ENCODE measurements at places on chromosomes 16 and 17. TPM values are rescaled to one million over a fixed set of nuclear protein-coding genes. Genes with fewer than 3 reads are reported as not detected.

Gene MYH2
- total RNA-seq, result 1.0 TPM

DNA sequence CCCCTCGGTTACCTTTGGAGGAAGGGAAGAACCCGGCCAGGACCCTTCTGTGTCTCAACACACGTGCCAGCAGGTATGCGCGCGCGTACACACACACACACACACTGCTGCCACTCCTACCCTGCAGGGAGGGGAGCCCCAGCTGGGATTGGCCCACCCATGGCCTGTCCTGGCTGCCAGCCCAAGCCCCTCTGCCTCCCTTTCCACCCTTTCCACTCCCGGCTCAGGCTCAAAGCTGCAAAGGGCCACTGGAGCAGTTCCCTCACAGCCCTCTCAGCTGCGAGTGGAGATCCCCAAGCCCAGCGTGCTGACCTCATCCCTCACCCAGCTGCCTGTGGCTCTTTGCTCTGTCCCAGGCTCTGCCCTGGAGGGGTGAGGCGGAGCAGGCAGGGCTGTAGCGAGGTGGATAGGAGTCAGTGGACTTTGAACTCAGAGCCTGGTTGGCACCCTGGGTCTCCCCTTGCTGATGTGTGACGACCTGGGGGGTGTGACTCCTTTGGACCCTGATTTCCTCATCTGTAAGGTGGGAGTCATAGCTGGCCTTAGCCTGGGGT, 14.5 kb downstream of the KIF19 start:
- H3K27ac ChIP-seq, result no peak overlapping the region
- no peaks in the 10 kb centered on the region for H3K36me3 ChIP-seq
- no peaks in the 10 kb centered on the region for H3K4me1 ChIP-seq
- H3K4me3 ChIP-seq, result no peak overlapping the region
- no peak for DNase-seq

- H3K27ac ChIP-seq, result peak overlapping the region; percentile 45
- H3K27me3 ChIP-seq, result no peaks in the 10 kb centered on the region
- H3K36me3 ChIP-seq, result no peaks in the 10 kb centered on the region
- peaks cover 12% of the 10 kb centered on the region for H3K4me1 ChIP-seq
These were observed 380.9 kb downstream of the SOX9 start for GRCh38 chr17:72501404-72502370.

- H3K36me3 ChIP-seq, result no peaks in the 10 kb centered on the region
- H3K4me3 ChIP-seq, result no peak overlapping the region
- no peak for DNase-seq
- no peak overlapping the region for H3K27ac ChIP-seq
- H3K27me3 ChIP-seq, result no peaks in the 10 kb centered on the region
These were observed 57.9 kb downstream of the GNA13 start for GRCh38 chr17:64998436-64999190.

Gene PERCC1
- not detected for total RNA-seq

DNA sequence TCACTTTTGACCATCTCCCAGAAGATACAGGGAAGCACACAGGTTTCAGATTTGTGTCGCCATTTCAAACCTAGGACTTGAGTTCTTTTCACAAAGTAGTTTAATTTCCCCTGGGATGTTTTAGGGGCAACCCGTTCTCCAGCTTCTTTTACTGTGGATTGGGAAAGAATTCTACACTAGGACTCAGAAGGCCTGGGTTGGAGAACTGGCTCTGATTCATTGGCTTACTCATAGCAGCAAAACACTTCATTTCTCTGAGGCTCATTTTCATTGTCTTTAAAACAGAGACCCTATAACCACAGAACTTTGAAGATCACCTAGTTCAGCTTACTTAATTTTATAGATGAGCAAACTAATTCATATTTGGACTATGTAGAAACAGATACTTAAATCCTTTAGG, 175.9 kb upstream of the SALL1 start:
- no peak overlapping the region for H3K4me3 ChIP-seq
- H3K36me3 ChIP-seq, result no peaks in the 10 kb centered on the region

- no peak overlapping the region for H3K4me3 ChIP-seq
- no peak for DNase-seq
- no peaks in the 10 kb centered on the region for H3K36me3 ChIP-seq
- no peaks in the 10 kb centered on the region for H3K4me1 ChIP-seq
- no peaks in the 10 kb centered on the region for H3K27me3 ChIP-seq
- no peak overlapping the region for H3K27ac ChIP-seq
These were observed 162.8 kb downstream of the IRX3 start for GRCh38 chr16:54123766-54124165.

GRCh38 chr17:66673668-66674276, 161.1 kb upstream of the CACNG5 start:
- no peak for DNase-seq
- no peaks in the 10 kb centered on the region for H3K36me3 ChIP-seq
- no peaks in the 10 kb centered on the region for H3K27me3 ChIP-seq
- H3K27ac ChIP-seq, result peak overlapping the region; percentile 84
- no peak overlapping the region for H3K4me3 ChIP-seq

- H3K36me3 ChIP-seq, result peaks cover 48% of the 10 kb centered on the region
- H3K4me1 ChIP-seq, result peaks cover 7% of the 10 kb centered on the region
- peak overlapping the region; percentile 70 for H3K4me3 ChIP-seq
These were observed 615 bp downstream of the PHKG2 start for GRCh38 chr16:30748634-30749445.

- no peak overlapping the region for H3K4me3 ChIP-seq
- no peak for DNase-seq
- H3K4me1 ChIP-seq, result peaks cover under 1% of the 10 kb centered on the region
- no peaks in the 10 kb centered on the region for H3K27me3 ChIP-seq
- H3K36me3 ChIP-seq, result peaks cover 8% of the 10 kb centered on the region
These were observed 70.3 kb upstream of the C17orf78 start for GRCh38 chr17:37305406-37305905.

GRCh38 chr17:4833941-4834680, 971 bp downstream of the MINK1 start:
- H3K4me1 ChIP-seq, result peaks cover 35% of the 10 kb centered on the region
- peak overlapping the region; percentile 98 for H3K4me3 ChIP-seq
- DNase-seq, result peak; percentile 67
- peak overlapping the region; percentile 90 for H3K27ac ChIP-seq
- H3K36me3 ChIP-seq, result no peaks in the 10 kb centered on the region

DNA sequence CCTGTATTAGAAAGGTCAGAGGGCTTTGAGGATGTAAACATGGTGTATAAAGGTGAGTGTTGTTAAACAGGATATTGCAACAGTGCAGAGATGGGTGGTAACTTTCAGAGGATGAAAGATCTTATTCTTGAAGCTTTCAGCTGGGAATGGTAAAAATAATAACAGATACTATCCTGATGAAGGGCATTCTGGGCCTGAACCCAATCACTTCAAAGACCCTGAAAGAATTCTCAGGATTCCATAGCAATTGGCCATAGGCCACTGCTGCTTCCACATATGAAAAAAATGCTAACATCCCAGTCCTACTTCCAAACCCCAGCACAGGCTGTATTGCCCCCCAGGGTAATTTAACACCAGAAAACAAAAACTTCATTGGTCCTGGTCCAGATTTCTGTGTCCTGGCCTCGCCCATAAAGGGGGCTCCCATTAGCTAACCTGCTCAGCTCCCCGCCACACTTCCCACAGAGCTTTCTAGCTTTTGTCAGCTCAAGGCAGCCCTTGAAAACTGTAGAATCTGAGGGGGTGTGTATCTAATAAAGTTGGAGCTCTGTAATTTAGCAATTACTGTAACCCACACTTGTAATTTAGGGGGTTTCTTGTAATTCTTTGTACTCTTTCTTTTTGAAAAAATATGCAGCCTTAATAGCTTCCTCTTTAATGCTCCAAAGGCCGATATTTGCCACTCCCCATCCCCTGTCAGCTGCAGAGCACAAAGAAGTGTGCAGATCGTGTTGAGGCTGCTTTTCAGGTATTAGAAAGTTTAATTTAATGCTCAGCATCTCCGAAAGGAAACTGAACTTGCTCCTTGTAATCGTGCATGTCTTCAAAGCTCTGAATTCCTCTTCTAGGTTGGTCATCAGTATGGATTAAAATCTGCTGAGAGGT, 371.5 kb downstream of the SEC14L1 start:
- H3K27me3 ChIP-seq, result no peaks in the 10 kb centered on the region
- H3K27ac ChIP-seq, result no peak overlapping the region
- no peaks in the 10 kb centered on the region for H3K36me3 ChIP-seq
- no peaks in the 10 kb centered on the region for H3K4me1 ChIP-seq
- H3K4me3 ChIP-seq, result no peak overlapping the region
- peak; percentile 19 for DNase-seq

DNA sequence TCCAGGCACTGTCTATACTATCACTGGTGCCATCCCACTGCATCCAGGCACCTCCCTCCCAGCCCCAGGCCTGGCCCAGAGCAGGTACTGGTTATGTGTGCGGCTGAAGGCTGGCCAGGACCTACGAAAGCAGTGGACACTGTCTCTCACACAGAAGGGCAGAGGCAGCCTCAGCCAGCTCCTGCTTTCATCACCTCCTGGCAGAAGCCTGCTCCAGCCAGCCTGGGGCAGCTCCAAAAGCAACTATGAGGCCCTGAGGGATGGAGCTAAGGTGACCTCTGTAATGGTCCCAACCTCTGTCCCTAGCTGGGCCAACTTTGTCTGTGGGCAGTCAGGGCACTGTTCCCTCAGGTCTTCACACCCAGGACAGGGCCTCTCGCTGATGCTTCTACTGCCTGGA, 18.8 kb downstream of the HSD11B2 start:
- peaks cover 59% of the 10 kb centered on the region for H3K4me1 ChIP-seq
- H3K36me3 ChIP-seq, result peaks cover 58% of the 10 kb centered on the region
- H3K4me3 ChIP-seq, result no peak overlapping the region
- peak overlapping the region; percentile 53 for H3K27ac ChIP-seq

GRCh38 chr17:77420804-77421629, 280.2 kb downstream of the SEC14L1 start:
- peak overlapping the region; percentile 48 for H3K27ac ChIP-seq
- H3K4me3 ChIP-seq, result no peak overlapping the region
- no peak for DNase-seq
- H3K36me3 ChIP-seq, result peaks cover 4% of the 10 kb centered on the region
- no peaks in the 10 kb centered on the region for H3K27me3 ChIP-seq

DNA sequence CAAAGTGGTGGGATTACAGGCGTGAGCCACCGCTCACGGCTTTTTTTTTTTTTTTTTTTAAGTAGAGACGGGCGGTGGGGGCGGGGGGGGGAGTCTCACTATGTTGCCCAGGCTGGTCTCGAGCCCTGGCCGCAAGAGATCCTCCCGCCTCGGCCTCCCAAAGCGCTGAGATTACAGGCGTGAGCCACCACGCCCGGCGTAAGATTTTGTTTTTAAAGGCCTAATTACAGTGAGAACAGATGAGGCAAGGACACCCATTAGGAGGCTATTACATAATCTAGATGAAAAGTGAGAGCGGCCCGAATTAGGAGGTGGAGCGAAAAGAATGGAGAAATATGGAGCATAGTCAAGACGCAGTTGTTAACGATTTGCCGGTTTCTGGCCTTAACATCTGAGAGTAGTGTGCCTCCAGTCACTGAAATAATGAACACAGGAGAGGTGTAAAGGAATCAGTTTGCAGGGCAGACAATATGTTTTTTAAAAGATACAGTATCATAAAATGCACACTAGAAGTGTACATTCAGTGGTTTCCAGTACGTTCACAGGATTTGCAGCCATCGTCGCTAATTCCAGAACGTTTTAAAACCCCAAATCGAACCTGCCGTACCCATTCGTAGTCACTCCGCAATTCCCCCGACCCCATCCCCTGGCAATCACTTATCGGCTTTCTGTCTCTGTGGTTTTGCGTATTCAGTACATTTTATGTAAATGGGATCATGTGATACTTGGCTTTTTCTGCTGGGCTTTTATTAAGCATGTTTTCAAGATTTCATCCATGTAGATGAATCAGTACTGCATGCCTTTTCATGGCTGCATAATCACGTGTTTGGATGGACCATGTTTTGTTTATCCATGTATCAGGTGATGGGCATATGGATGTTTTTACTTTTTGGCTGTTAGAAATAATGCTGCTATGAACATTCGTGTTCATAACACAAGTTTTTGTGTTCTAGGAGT, 1.4 kb upstream of the SLX4 start:
- no peak for DNase-seq
- H3K4me3 ChIP-seq, result peak overlapping the region; percentile 100

Gene APOH
- 29.6 TPM for total RNA-seq

- peak overlapping the region; percentile 6 for H3K27ac ChIP-seq
- H3K4me3 ChIP-seq, result no peak overlapping the region
- no peaks in the 10 kb centered on the region for H3K36me3 ChIP-seq
- no peaks in the 10 kb centered on the region for H3K4me1 ChIP-seq
- DNase-seq, result peak; percentile 67
- no peaks in the 10 kb centered on the region for H3K27me3 ChIP-seq
These were observed 4.5 kb upstream of the ITGAX start for GRCh38 chr16:31350275-31351005.

- no peak overlapping the region for H3K27ac ChIP-seq
- no peaks in the 10 kb centered on the region for H3K36me3 ChIP-seq
These were observed 6.2 kb upstream of the CYB561 start for GRCh38 chr17:63452046-63452961.

DNA sequence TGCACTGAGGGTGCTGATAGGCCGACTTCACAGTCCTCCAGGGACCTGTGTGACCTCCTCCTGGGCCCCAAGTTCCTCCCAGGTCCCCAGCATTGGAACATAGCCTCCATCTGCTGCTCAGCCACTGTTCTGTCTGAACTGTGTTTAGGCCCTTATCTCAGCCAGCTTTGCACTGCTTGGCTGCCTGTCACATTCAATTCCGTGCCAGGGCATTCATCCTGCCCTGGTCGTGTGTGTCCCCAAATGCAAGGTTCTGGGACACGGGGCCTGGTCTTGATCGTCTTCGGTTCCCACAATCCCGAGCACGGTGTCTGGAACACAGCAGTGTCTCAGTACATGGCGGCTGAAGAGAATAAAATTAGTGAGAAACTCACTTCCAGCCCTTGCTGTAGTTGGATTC, 69.9 kb upstream of the NFAT5 start:
- no peak overlapping the region for H3K4me3 ChIP-seq
- no peaks in the 10 kb centered on the region for H3K36me3 ChIP-seq
- no peak for DNase-seq
- no peaks in the 10 kb centered on the region for H3K4me1 ChIP-seq

DNA sequence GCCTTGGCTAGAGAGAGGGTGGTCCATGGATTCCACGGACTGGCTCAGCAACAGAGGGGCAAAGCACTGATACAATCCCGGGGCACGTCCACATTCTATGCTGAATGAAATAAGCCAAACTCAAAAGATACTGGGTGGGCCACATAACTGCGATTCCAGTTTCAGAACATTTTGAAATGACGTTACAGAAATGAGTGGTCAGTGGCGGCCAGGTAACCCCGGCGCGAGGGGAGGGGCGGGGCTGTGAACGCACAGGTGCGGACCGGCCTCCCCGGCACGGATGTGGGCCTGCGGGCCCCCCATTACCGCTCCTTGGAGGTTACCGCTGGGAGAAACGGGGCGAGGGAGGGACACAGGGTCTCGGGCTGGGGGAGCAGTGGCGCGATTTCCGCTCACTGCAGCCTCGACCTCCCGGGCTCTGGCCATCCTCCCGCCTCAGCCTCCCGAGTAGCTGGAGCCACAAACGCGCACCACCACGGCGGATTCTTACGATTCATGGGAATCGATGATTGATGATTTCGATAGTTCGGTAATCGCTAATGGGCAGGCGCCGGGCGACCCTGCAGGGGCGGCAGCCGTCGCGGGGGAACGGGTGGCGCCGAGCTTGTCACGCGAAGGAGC, 559 bp downstream of the MVD start:
- peaks cover 17% of the 10 kb centered on the region for H3K4me1 ChIP-seq
- H3K27me3 ChIP-seq, result no peaks in the 10 kb centered on the region
- H3K36me3 ChIP-seq, result peaks cover 7% of the 10 kb centered on the region
- H3K4me3 ChIP-seq, result peak overlapping the region; percentile 78
- DNase-seq, result peak; percentile 68

- no peaks in the 10 kb centered on the region for H3K27me3 ChIP-seq
- no peak for DNase-seq
- no peak overlapping the region for H3K27ac ChIP-seq
- H3K4me1 ChIP-seq, result peaks cover 20% of the 10 kb centered on the region
These were observed 52.3 kb upstream of the ADCY7 start for GRCh38 chr16:50213939-50214519.

Gene RUNDC3A
- total RNA-seq, result 0.32 TPM
